ENCODE measurements at places on chromosomes 13 and 19.

DNA sequence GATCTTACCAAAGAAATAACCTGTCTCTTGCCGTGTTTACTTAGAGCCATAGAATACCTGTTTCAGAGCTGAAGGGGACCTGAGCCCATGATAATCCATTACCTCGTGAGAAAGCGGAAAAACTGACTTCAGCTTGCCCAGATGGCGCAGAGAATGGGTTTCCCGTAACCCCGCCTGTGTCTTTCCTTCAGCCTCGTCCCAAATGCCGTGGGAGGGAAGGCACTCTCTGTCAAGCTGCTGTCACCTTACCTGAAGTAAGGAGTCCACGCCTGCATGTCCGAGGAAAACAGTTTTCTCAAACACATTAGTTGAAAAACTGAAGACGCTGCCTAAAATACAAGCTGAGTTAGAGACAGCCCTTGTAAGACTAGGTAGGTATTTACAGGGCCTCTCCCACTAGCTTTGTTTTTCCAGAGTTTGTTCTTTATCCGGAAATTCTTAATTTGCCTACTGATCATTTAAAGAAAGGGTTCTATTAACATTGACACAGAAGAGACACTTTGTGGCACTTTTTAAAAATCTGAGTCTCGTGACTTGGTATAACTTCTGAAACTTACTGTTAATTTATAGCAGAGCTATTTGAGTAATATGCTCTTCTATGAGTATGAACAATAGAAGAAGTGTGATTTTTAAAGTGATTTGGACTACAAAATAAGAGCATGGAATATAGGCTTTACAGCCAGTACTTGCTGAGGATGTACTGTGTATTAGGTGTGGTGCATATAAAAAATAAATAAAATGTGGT, 1.3 kb upstream of the INTS6 start:
- DNase-seq, result no peak

GRCh38 chr13:46520166-46520565, 32.8 kb upstream of the LRCH1 start:
- DNase-seq, result no peak

DNA sequence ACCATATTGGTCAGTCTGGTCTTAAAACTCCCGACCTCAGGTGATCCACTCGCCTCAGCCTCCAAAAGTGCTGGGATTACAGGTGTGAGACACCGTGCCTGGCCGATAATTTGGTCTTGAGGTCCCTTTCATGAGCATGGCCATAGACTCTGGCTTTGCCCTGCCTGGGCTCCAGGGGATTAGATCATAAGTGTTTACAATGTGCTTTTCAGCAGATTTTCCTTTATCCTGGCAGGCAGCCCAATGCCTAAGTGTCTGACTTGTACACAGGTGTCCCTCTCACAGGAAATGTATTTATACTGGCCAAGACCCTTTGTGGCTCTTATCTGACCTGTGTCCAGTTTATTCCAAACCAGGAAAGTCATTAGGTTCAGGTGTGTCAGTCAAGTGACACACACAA, 15.9 kb downstream of the BCAM start:
- no peak for DNase-seq

DNA sequence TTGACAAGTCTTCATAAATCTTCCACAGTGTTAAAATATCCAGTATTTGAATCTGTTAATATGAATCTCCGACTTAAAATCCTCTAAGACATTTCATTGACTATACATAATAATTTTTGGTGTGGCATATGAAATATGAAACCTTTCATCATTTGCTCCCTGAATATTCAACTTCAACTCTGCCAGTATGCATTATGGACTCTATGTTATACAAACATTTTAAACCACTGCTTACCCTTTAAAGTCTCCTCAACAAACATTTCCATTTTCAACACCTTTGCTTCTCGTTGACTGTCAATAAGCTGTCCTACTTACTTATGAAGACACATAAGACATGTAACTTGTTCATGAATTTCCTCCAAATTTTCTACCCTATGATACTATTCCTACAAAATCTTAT, 579.4 kb upstream of the SLITRK6 start:
- no peak for DNase-seq

GRCh38 chr13:29852472-29853054, 2.1 kb upstream of the UBL3 start:
- no peak for DNase-seq

- DNase-seq, result peak; percentile 93
These were observed 18.8 kb downstream of the FLT1 start for GRCh38 chr13:28475916-28476725.

GRCh38 chr19:28878862-28879566, 333.9 kb downstream of the UQCRFS1 start:
- DNase-seq, result peak; percentile 81

DNA sequence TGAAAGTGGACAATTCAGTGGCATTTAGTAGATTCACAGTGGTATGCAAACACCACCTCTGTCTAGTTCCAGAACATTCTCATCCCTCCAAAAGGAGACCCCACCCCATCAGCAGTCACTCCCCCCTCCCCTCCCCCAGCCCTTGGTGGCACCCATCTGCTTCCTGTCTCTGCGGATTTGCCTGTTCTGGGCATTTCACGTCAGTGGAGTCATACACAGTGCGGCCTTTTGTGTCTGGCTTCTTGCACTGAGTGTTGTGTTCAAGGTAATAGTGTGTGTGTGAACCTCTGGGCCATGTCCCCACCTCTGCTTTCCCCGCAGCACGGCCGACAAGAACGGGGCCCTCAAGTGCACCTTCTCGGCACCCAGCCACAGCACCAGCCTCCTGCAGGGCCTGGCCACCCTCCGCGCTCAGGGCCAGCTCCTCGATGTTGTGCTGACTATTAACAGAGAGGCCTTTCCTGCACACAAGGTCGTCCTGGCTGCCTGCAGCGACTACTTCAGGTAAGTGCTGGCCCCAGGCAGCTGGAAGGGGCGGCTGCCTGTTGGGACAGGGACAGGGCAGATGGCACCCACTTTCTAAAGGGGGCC, 19.4 kb upstream of the CRTC1 start:
- no peak for DNase-seq

GRCh38 chr13:42174344-42175162, 97.4 kb upstream of the AKAP11 start:
- DNase-seq, result no peak

GRCh38 chr19:34998777-34999497, 1.2 kb upstream of the GRAMD1A start:
- no peak for DNase-seq

GRCh38 chr13:25977671-25978070, 74.1 kb downstream of the SHISA2 start:
- no peak for DNase-seq

DNA sequence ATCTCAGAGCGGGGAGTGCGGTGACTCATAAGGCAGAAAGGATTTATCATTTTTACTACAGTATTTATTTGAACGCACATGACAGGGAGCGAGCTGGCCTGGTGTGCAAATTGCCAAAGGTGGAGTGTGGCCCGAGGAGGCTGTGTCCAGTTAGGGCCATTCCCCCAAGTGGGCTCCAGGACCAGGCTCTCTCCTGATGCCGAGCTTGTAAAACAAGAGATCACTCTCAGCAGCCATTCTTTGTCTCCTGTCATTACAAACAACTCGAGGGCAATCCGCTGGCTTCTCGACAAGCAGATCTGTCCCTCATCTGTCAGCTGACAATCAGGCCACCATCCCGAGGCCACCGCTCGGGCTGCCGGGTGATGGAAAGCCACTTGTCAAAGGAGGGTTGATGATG, 418.9 kb downstream of the ZNF536 start:
- no peak for DNase-seq

GRCh38 chr19:47754206-47755064, 9.1 kb downstream of the NOP53 start:
- no peak for DNase-seq

- peak; percentile 41 for DNase-seq
These were observed 3.8 kb upstream of the RETN start for GRCh38 chr19:7665076-7665475.

GRCh38 chr19:19531951-19532805, 3.5 kb downstream of the YJEFN3 start:
- peak; percentile 51 for DNase-seq

DNA sequence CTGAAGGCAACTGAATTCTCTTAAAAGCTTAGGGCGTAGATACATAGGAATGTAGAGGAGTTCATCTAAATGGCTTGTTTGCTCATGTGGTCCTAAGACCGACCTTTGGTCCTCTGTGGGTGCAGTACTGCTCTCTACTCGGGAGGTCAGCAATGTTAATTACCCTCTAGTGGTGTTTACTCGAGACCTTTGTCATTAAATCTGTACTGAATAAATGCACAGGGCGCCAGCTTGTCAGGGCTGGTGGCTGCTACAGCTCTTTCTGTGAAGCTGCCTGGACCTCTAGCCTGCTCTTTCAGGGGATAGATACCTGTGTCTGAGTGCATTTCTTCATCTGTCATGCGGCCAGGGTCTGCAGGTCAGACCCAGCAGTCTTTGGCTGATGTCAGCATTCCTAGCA, 29.2 kb upstream of the MPHOSPH8 start:
- DNase-seq, result no peak

- peak; percentile 81 for DNase-seq
These were observed 808 bp downstream of the DNMT1 start for GRCh38 chr19:10193790-10194499.

DNA sequence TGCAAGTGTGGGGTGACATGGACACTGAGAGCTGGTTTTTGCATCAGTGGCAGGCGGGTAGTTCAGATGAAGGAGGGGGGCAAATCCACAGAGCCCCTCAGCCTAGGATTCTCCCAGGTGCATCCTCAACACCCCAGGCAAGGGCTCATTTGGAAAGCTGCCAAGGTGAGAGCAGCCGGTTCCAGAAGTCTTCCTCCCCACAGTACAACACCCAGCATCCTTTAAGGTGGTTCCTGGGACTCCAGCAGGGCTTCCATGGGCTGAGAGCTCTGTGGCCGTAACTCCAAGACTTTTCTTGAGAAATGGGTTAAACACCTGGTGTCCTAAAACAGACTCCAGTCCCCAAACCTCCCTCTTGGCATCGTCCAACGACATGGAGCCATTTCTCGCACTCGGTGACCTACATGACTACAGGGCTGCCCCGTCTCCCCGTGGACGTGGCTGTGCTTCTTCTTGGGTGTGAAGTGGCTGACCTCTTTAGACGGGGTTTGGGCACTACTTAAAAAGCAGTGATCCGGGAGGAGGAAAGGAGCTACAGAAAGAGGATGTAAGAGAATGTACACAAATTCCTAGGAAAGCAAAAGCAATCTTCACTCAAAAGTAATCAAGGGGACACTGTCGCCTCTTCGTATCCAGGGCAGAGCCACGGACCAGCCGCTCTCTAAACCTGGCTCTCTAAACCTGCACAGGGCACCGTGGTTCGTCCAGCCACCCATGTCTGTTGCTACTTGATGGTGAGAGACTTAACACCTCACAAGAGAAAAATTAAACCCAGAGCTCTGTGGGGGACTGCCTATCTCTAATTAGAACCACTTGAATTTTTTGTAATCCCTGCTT, 25.5 kb downstream of the RANBP3 start:
- no peak for DNase-seq

DNA sequence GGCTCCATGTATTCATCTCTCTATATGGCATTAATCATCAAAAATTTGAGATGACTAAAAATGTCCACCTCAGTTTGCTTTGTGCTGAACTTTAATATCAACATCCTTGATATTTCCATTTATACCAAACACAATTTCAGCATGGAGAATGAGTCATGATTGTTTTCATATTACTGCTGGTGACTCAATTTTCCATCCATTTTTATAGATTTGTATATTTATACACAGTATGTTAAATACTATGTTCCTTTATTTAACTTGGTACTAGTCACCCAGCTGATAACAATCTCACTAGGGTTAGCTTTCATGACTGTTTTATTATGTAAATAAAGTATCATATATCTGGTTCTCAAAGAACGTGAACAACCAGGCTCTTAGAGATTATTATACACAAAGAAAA, 1255.1 kb downstream of the SLITRK1 start:
- DNase-seq, result peak; percentile 47

DNA sequence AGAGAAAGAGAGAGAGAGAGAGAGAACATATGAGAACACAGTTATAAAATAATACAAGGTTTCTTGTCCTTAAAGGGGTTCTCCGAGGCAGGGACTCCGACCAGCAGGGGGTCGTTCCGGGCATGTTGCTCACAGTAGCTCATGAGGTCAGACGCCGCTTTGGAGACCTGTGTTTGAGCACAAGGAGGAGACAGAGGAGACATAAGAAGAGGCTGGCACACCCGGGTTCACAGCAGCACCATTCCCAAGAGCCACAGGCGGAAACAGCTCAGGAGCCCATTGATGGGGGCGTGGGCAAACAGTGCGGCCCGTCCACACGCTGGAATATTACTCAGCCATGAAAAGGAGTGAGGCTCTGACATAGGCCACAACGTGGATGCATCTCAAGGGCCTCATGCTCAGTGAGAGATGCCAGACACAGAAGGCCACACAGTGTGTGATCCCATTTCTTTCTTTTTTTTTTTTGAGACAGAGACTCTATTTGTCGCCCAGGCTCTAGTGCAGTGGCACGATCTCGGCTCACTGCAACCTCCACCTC, 39.1 kb downstream of the GADD45B start:
- no peak for DNase-seq

- DNase-seq, result no peak
These were observed at the start of gene PRKCG for GRCh38 chr19:53881482-53882390. Gene PRKCG, plus strand, starts transcription at chr19:53882197. Its CDS starts 298 bp downstream, at chr19:53882495.

DNA sequence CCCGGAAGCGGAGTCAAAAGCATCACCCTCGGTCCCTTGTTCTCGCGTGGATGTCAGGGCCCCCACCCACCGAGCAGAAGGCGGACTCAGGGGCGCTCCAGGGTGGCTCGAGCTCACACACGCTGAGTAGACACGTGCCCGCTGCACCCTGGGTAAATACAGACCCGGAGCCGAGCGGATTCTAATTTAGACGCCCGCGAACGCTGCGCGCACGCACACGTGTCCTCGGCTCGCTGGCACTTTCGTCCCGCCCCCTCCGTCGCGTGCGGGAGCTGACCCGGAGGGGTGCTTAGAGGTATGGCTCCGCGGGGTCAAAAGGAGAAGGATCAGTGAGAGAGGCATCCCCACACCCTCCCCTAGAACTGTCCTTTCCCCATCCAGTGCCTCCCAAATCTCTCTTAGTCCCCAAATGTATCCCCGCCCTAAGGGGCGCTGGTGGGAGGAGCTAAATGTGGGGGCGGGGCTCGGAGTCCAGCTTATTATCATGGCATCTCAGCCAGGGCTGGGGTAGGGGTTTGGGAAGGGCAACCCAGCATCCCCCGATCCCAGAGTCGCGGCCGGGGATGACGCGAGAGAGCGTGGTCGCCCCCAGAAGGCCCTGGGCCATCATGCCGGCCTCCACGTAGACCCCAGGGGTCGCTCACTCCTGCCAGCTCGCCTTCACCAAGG, 451 bp upstream of the ICAM5 start:
- peak; percentile 76 for DNase-seq

- no peak for DNase-seq
These were observed 14.8 kb downstream of the EPSTI1 start for GRCh38 chr13:42977219-42977659.

- no peak for DNase-seq
These were observed 42.6 kb downstream of the KLF2 start for GRCh38 chr19:16367261-16367683.

- DNase-seq, result no peak
These were observed 103.9 kb downstream of the WDFY2 start for GRCh38 chr13:51687947-51688714.

Measured in foreskin fibroblast (primary cell).